ENCODE measurements at places on chromosomes 1 and 21.
A peak's percentile ranks its signal among the peaks of the same experiment; 100 is the strongest.

DNA sequence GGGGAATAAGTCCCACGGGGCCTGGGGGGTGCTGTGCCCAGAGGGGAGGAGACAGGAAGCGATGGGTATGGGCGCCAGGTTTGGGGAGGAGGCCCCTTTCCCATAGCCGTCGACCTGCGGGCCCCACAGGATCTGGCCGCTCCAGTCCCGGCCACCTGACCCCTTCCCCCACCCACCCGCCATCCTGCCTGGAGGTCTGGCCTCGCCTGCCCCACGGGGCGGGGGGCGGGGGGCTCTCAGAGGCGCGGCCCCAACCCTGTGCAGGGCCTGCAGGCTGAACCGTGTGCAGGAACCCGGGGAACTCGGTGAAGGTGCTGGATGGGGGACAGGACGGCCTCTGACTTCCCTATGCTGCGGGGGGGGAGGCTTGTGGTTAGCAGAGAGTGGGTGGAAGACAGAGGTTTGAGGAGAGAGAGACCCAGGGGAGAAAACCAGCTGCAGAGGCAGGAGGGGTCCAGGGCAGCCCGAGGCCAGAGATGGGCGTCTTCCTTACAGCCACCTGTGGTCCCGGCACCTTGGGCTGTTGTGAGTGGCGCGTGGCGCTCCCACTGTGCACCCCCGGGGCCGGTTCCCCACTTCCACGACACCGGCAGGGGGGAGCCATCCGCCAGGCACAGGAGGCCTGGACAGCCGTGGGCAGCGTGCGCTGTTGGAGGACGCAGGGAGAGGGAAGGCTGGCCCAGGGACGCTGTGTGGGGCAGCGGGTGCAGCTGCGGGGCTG is 2.5 kb upstream of the TNFRSF18 start:
- DNase-seq, result peak; percentile 22

GRCh38 chr21:36205962-36206361 is 49.3 kb downstream of the DOP1B start:
- DNase-seq, result no peak

- DNase-seq, result peak; percentile 31
Measured at GRCh38 chr1:50605186-50605875, 182.1 kb upstream of the DMRTA2 start.

DNA sequence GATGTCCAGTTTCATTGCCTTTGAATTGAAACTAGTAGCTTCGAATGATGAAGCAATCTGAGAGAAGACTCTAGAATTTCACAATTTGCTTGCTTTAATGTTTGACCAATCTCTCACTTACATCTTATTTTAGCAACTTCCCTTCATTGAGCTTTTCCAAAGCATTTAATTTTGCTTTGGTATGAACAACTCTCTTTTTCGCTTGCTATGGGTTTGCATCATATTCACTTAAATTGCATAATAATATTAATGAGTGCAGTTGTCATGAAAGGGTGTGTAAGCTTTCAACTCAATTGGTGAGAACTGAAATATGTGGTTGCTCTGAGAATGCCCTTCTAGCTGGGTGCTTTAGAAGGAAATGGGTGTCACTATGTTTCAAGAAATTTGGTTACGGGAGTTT is 309.2 kb downstream of the HLX start:
- DNase-seq, result peak; percentile 16

DNA sequence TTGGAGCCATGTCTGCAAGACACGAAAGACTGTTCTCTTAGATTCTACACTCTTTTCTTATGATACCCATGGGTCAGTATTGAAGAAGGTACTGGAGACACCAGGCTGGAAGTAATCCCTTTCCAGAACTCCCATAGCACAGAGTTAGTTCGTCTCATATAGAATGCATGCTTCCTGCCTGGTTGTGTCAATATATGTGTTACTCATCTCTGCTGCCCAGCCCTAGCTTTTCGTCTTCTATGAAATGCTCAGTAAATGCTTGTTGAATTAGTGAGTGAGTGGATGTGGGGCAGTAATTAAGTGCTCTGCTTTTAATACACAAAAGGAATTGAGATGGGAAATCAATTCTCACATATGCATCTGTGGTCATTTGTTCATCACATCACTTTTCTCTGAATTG is 32.1 kb downstream of the ADCY10 start:
- DNase-seq, result peak; percentile 45

DNA sequence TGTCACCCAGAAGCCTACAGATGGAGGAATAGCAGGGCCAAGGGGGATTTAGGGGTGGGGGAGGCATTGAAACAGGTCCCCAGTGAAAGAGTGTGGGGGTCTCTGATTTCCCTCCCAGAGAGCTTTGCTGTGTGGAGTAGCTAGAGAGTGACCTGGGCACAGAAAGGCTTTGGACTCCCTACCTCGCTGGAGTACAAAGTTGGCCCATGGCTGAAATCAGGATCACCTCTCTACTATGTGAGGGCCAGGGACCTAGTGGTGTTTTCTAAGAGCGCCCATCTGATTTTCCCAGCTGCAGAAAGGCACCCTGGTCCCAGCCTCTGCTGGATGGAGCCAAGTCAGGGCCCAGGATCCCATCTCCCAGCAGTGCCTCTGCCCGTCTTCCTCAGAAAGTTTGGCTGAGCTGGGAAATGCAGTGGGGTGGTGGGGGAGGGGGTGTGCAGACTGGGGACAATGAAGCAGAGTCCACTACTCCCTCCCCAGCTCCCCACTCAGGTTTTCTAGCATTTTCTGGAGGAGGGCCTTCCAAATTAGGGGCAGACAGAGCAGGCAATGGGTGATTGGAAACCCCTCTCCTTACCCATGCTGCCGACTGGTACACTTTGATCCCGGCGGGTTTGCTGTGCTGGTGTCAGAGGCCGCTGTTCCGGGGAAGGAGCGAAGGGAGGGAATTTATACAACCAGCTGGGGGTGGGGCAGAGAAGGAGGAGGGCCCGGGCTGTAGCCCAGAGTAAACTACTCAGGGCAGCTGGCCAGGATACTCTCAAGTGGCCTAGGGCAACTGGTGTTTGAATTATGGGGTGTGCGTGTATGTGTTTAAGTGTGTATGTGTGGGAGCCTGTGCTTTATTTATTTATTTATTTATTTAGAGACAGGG is at the start of gene SELENBP1:
Gene SELENBP1 (minus strand): TSS at position 648 of the 877 bp plus-strand sequence. CDS start 64 bp downstream, at position 584.
- peak; percentile 57 for DNase-seq

DNA sequence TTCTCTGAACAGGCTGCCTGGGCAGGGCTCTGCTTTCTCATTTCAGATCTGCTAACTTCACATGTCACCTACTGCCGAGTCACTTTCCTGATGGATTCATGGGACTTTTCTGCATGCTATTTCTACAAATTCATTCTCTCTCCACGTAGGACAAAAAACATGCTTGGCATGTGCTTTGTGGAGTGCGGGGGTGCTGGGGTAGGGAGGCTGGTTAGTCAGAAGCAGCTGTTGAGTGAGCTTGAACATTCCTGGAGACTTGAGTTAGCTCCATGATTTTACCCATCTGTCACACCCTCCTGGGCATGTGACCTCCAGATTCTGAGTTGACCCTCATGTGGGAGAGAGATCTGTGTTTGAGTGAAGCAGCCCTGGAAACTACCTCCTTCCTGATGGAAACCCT is 71.4 kb downstream of the UCK2 start:
- DNase-seq, result peak; percentile 99

- no peak for DNase-seq
Measured at GRCh38 chr1:44210595-44210994, 2.7 kb upstream of the DMAP1 start.

- DNase-seq, result no peak
Measured at GRCh38 chr1:224435999-224436398, 1.4 kb upstream of the WDR26 start.

DNA sequence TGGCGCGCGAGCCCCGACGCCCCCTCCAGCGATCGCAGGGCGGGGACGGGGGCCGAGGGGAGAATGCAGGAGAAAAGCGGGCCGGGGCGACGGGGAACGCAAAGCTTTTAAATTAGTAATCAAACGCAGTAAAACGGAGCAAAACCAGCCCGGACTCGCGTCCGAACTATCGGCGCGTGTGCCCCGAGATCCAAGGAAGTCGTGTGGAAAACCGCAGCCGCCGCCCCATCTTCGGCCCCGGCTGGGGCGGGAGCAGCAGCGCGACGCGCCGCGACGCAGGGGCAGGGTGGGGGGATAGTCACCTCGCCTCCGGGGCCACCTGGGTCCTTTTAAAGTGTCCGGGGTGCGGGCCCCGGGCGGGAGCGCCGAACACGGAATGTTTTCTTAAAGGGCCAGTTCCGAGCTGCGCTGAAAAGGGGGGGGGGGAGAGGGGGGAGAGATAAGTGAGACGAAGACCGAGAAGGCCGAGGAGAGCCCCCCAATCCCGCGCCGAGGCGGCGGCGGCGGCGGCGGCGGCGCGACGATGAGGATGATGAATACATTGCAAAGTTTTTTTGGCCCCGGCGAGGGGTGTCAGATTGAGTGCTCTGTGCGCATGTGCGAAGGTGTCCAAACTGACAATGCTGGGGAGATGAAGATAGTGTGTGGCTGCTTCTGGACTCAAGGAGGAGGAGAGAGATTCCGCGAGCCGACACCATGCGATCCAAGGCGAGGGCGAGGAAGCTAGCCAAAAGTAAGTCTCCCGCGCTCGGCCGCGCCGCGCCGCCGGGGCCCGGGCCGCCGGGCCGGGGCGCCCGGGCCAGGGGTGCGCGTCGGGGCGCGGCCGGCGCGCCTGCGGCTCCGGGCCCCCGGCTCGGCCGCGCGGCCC is at the start of gene PRDM16:
Gene PRDM16 (plus strand): TSS at position 640 of the 868 bp plus-strand sequence. CDS start 57 bp downstream, at position 697.
- peak; percentile 67 for DNase-seq

- peak; percentile 6 for DNase-seq
Measured at GRCh38 chr1:156963621-156964020, 43.2 kb downstream of the LRRC71 start.

DNA sequence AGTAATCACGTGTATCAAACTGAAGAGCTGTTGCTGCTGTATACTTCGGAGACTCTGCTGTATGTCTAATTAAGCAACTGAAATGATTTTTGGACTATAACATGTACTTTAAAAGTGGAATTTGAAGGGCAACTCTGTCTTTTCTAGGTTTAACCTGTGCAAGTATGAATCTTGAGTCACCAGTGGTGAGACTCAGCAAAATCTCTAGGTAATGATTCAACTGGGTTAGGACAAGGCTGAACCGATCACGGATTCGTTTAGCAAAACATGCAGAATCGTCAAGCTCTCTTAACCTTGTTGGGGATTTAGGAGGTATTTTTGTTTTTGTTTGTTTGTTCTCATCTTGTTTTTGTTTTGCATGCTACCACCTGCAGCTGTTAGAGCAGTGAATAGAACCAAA is 149.6 kb downstream of the CYYR1 start:
- DNase-seq, result no peak

DNA sequence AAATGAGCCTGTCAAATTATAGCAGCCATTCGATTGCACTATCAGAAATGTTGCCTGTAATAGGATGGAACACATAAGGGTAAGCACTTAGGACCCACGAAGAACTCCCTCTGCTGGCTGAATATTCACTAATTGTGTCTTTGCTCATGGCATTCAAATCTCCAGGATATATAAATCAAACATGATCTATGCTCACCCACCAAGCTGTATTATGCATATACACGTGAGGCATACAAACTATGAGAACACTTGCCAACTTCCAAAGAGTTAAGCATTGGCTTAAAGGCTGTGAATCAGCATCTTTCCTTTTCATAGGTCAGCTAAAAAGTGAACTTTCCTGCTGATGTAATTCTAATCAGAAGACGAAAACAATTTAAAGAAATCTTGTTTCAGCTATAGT is 34.5 kb downstream of the TMPRSS15 start:
- DNase-seq, result peak; percentile 53

GRCh38 chr1:118692143-118692542 is 296.0 kb downstream of the TBX15 start:
- no peak for DNase-seq

- DNase-seq, result no peak
Measured at GRCh38 chr1:89682611-89683010, 49.7 kb downstream of the LRRC8C start.

- peak; percentile 29 for DNase-seq
Measured at GRCh38 chr1:218266356-218266755, 18.7 kb upstream of the RRP15 start.

DNA sequence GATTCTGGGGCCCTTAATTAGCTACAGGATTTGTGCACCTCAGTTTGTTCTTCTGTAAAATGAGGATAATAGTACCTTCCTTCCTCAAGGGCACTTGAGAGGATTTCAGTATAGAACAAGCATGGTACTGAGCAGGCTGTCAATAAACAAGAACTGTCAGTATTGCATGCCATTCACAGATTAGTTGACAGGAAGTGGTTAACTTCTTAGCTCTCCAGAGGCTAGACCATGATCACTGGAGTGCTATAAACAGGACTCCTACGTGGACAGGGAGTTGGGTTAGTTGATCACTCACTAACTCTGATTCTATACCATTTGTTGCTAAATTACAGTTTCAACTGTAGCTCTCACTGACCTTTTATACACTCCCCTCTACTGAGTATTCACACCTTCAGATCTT is 126.2 kb upstream of the DAB1 start:
- DNase-seq, result peak; percentile 42

- no peak for DNase-seq
Measured at GRCh38 chr1:63887809-63888208, 114.0 kb downstream of the ROR1 start.

GRCh38 chr1:209787551-209787950 is 3.2 kb upstream of the C1orf74 start:
- DNase-seq, result no peak

DNA sequence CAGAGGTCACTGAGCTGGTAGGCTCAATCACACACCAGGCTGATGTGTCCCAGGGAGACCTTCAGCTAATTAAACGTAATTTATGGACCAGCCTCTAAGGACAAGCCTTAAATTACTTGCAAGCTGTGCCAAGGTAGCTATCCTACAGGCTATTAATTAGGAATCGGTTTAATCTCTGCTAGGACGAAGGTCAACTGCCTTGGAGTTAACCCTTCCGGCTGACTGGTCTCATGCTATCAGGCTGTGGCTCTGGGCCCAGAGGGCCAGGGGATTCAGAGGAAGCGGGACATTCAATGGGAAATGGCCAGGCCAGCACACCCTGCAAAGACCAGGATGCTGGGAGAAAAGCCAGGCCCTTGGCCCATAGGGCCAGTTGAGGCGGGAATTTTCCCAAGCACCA is 19.0 kb downstream of the DHRS3 start:
- DNase-seq, result no peak

DNA sequence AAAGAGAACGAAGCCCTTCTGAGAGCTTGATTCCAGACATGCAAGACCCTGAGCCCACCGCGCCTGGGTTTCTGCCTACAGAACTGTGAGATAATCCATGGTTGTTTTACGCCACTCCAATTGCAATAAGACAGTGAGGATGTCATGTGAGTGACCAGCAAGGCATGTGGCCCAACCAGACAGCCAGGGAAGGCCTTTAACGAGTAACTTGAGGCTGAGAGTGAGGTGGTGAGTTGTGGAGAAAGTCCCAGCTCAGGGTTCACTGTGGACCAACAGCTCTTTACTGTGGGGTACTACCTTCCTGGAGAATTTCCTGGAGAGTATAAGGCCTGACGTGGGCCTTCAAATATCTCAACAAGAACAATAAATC is 153.9 kb downstream of the ETS2 start:
- peak; percentile 19 for DNase-seq

Data from fibroblast of skin of right biceps (primary cell).